ENCODE measurements at places on chromosomes 12 and 14.

DNA sequence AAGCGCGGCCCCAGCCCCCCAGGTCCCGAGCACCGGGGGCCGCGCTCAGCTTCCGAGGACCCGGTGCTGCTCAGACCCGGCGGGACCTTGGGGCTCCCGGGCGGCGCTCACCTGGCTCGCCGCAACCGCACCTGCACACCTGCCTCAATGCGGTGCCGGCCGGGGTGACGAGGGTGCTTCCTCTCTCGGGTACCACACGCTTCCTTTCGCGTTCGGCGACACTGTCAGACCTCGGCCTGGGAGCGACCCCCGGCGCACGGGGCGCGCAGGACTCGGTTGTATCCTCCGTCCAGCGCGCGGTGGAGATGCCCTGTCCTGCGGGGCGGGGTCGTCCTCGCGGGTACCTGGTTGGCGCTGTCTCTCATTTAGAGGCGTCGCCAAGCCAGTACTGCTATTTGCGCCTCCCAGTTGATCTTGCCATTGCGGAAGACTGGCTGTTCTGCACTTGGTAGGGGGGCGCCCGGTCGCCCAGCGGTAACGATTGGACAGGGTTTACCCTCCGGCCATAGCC, 718 bp downstream of the PACS2 start:
- DNase-seq, result no peak

DNA sequence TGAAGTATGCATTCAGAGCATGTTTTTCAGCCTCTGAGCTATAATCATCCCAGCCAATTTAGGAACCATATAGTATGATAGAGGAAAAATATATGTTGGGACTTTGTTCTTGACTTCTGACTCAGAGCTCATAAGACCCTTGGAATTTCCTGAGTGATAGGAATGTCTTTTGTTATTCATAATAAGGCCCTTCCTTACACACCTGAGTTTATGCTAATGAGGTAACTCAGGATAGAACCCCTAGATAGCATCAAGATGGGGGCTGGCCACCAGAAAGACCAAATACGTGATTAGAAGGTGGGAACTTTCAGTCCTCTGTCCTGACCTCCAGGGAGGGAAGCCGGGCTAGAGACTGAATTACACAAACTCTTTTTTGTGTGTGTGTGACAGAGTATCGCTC, 32.4 kb upstream of the PLEK2 start:
- no peak for DNase-seq

GRCh38 chr14:68564191-68564825, 228.6 kb downstream of the ZFP36L1 start:
- no peak for DNase-seq

GRCh38 chr12:110262442-110263388, 18.3 kb upstream of the ATP2A2 start:
- DNase-seq, result no peak

GRCh38 chr12:27859648-27860047, 79.6 kb upstream of the MANSC4 start:
- DNase-seq, result no peak

- no peak for DNase-seq
Observed at GRCh38 chr12:6091786-6092566, 32.5 kb downstream of the VWF start.

DNA sequence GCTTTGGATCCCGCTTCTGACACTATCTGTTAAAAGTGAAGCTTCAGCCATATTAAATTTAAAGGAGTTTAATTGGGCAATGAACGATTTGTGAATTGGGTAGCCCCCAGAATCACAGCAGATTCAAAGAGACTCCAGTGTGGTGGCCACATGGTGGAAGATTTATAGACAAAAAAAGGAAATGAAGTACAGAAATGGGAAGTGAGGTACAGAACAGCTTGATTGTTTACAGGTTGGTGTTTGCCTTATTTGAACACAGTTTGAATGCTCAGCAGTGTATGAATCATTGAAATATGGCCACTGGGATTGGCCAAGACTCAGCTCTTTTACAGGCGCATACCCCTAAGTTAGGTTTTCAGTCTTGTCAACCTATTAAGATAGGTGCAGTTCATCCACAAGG, 21.9 kb downstream of the CCDC91 start:
- DNase-seq, result no peak

DNA sequence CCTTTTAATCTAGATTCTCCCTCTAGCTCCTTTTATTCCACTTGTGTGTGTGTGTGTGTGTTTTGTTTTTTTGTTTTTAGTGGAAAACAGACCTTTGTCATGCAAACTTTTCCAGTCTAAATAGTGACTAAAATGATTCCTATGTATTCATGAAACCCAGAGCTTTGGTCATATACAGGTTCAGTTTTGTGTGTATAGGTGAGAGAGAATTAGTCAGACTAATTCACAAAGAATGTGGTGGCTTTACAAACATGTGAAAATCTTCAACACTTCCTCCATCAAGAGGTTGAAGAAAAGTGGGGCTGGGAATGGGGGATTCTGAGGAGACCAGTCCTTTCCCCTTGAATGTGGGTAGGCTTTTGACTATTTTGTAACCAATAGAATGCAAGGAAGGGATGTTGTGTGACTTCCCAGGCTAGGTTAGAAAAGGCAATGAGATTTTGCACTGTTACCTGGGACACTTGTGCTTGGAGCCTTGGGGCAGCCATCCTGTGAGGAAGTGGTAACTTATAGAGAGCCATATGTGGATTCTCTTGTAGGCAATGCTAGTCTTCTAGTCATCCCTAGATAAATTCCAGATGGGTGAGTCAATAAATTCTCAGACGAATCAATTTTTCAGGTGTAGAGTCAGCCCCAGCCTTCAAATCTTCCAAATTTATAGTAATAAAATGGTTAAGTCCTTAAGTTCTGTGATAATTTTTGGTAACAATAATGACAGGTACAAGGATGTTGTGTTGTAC, 236.1 kb downstream of the CEP128 start:
- DNase-seq, result no peak

DNA sequence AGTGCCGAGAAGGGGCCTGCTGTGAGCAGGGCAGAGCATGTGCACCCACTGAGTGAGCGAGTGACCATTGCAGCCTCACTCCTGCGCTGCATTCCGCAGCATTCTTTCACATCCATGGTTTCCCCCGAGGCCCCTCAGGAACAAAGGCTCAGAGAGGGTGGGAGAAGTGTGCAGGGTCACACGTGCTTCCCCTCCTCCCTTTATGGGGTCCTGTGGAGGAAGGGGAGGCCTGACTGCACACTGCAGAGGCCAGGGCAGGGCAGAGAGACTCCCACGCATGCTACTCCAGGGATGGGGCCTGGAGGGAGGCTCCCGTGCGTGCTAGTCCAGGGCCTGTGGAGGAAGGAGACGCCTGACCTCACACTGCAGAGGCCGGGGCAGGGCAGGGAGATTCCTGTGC, 63.2 kb downstream of the DIO3 start:
- no peak for DNase-seq

- no peak for DNase-seq
Observed at GRCh38 chr12:104751120-104751519, 207.0 kb downstream of the SLC41A2 start.

GRCh38 chr12:131098178-131098981, 144.7 kb downstream of the ADGRD1 start:
- DNase-seq, result no peak

GRCh38 chr12:93221841-93222240, 155.9 kb upstream of the NUDT4 start:
- no peak for DNase-seq

GRCh38 chr12:41531147-41531829, 343.2 kb downstream of the PDZRN4 start:
- DNase-seq, result no peak

GRCh38 chr12:126493366-126494108, 1428.3 kb downstream of the AACS start:
- no peak for DNase-seq

- DNase-seq, result no peak
Observed at GRCh38 chr12:42128327-42128726, 16.3 kb downstream of the GXYLT1 start.

DNA sequence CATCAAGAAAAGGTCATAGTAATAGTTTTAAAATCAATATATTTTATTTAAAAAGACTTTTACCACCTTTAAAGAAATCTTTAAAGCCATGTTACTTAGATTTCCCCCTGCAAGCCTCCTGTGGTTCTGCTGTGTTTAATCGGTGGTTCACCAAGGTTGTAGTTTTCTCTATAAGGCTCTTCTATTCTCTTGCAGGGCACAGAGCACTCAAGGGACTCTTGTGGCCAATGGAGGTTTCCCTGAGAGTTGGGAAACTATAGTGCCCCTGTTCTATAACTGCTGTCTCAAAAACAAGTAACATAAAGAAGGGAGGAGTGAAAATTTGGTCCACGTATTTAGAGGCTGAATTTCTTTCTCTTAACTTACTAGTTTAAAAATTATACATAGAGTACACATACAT, 25.0 kb downstream of the DACT1 start:
- DNase-seq, result no peak

DNA sequence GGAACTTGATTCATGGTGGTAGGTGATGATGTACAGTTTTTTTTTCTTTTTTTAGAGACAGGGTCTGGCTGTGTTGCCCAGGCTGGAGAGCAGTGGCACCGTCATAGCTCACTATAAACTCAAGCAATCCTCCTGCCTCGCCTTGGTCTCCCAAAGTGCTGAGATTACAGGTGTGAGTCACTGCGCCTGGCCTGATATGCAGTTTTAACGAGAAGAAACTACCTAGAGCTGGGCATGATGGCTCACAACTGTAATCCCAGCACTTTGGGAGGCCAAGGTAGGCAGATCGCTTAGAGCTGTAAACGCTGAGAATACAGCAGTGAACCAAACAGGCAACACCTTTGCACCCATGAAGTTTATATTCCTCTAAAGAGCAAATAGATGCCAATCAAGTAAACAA, 13.0 kb upstream of the VPS37B start:
- DNase-seq, result no peak

GRCh38 chr12:120249875-120250795, 15.4 kb downstream of the PXN start:
- no peak for DNase-seq

DNA sequence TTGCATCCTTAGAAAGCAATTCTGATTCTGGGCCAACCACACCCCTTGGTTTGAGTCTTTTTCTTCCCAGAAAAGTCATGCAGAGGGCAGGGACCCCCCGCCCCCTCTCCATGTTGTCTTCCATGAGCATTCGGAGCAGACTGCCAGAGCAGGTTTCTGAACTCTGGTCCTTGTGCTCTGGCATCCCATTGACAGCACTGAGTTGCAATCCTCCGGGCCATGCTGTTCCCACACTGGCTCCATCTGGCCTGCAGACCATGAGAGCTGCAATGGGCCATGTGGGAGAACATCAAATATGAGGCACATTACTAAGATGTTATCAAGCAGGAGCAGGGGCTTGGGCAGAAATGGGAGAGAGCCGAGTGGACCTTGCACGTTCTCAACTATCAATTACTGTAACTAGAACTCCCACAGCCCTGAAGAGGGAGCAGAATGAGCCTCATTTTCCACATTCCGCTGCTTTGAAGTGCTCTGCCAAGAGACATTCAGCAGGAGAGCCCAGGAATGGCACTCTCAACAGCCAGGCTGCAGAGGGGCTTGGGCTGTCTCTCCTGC, 157.4 kb downstream of the STXBP6 start:
- DNase-seq, result peak; percentile 48
